GM12891 (cell line): ENCODE measurements at places on chromosomes 4 and X.

DNA sequence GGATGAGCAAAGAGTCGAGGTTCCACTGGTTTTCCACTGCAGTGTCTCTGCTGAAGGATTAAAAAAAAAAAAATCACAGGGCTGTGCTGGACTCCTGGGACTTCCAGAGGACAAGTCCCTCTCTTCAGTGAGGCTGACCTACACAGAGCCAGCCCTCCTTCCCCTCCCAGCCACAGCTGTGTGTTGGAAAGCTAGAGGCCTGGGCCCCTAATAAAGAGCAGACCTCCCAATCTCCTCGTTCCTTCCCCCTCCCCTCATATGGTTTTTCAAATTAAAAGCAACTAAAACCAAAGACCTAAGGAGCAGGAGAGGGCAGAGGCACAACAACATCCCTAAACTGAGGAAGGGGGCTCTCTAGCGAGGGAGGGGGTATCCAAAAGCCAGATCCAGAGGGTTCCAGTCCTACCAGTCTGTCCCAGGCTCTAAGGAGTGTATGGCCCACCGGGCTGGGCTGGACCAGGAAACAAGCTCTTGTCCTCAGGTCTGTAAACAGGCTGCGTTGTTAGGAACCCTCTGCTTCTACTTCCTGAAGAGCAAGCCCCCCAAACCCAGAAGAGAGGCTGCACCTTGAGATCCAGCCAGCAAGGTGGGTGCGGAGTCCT, 4.0 kb upstream of the PDGFRA start:
- no peak for DNase-seq

GRCh38 chrX:53160297-53160983, 64.6 kb downstream of the KDM5C start:
- no peak for DNase-seq

DNA sequence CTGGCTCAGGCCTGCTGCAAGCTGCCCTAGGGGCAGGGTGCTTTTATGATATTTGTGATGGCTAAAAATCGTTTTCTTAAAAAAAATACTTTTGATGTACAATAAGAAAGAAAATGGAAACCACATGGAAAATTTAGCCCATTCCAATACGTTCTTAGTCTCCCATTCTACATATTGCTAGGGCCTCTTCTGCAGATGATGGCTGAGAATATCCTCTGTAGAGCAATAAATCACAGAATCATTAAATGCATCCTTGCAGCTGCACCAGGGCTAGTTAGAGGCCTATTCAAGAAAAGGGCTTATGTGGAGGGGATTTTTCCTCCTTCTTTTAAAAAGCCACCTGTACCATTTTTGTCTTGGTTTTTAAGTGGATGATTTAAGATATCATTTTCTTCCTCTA, 97.6 kb upstream of the C1GALT1C1 start:
- DNase-seq: no peak

- DNase-seq: no peak
Observed at GRCh38 chr4:94506822-94507221, 55.1 kb downstream of the PDLIM5 start.

DNA sequence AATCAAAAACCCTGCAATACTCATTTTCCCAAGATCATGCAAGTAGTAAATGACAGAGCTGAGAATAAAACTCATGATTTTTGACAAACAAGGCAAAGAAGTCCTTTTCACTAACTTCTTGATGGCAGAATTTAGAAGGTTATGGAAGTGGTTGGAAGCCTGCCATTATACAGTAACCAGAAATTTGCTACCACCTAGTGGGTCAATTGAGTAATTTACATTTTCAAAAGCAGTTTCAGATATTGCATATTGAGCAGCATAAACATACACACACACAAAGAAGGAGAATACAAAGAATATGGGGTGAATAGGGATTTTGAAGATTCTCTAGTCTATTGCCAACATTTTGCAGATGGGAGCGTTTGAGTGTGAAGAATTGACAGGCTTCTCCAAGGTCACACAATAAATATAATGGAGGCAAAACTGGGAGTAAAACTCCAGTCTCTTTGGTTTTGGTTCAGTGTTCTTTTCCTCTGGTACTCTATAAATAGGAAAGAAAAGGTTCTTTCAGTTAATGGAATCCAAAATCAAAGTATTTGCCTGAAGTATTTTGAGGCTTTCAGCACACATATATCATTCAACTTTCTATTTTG, 70.2 kb downstream of the GC start:
- no peak for DNase-seq

DNA sequence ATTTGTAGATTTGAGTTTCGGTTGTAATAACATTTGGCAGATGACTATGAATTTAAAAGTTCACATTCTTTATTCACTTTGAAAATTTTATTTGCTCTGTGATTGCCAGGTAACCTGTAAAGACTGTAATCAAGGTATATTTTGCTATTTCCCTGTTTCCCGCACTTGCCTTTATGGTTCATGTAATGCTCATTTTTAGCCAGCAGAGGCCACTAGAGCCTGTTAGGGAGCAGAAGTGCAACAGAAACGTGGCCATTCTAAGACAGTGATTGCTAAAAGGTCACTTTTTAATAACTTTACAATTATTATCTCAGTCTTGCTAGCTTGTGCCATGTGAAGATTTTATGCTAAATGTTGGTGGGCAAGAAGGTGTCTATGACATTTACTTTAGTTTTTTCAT, 12.4 kb downstream of the YIPF6 start:
- peak; percentile 11 for DNase-seq

GRCh38 chrX:27964432-27964831, 16.8 kb downstream of the DCAF8L1 start:
- no peak for DNase-seq

- no peak for DNase-seq
Observed at GRCh38 chr4:91936311-91936710, 367.5 kb upstream of the GRID2 start.

DNA sequence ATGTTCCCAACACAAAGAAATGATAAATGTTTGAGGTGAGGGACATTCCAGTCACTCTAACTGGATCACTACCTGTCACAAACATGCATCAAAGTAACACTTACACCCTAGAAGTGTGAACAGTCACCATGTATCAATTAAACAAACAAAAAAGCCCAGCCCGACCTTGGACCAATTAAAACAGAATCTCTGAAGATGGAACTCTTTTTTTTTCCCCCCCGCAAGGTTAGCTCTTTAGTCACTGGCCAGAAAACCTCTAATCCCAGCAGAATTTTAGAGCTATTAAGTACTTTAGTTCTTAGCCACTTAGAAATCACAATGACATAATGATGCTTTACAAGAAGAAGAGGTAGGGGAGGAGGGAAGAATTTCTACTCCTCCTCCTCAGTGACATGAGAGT, 154.5 kb downstream of the PALLD start:
- DNase-seq: no peak

GRCh38 chr4:181475359-181475758, 767.8 kb upstream of the TENM3 start:
- no peak for DNase-seq

GRCh38 chrX:101619364-101619763, 1.6 kb upstream of the ARMCX6 start:
- DNase-seq: no peak

- no peak for DNase-seq
Observed at GRCh38 chr4:10296730-10297129, 160.5 kb downstream of the ZNF518B start.

- DNase-seq: no peak
Observed at GRCh38 chrX:106894978-106895452, 8.1 kb downstream of the RIPPLY1 start.

DNA sequence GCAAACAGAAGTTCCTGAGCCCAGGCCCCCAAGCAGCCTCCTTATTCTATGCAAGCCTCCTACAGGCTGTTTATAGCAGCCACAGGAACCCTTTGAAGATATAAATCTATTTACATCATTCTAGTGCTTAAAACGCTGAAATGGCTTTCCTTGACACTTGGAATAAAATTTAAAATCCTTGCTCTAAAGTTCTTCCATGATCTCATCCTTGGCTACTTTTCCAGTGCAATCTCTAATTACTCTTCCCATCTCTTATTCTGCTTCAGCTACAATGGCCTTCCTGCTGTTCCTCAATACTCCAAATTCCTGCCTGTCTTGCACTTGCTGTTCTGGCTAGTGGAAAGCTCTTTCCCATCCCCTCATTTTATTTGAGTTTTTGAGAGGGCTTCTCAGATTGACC, 634.2 kb upstream of the NR3C2 start:
- no peak for DNase-seq

DNA sequence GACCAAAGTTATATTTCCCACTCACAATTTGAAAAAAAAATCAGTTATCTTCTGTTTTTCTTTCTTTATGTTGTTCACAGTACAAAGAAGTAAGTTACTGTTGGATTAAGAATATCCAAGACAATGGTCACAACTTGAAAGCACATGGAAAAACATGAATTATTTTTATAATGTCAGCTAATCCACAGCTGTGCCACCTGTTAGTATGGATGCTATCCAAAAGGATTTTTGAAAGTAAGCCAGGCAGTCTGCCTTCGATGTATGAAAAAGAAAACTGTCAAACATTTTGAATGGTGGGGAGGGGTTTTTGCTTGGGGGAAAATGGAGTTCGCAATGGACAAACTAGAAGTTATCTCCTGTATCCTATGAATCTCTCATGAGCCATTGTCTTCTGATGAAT, 6.2 kb downstream of the GPM6A start:
- no peak for DNase-seq

DNA sequence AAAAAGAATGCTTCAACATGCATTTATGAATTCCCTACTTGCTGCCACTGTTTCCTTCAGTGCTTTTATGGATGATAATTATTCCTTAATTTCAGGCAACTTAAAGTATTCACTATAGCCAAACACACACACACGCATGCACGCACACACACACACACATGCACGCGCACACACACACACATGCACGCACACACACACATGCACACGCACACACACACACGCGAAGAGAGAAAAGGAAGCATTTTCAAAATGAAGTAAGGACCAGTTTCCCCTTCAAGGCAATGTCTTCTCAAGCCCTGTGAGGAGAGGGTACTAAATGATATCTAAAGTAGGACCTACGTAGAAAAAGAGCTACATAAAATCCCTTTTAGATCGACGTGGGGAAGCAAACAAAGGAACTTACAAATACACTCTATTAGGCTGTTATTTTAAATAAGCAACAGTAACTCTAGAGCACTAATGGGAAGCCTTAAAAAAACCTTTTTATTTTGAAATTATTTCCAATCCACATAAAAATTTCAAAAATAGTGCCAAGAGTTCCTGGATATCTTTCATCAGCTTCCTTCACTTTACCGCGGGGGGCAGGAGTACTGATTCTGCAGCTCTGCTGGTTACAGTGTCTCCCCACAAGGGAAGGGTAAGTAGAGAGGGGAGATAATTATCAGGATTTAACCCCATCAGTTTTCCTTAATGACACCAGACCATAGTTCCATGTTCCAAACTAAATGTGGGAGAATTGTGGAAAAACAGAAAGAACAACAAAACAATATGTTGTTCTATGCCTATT, 13.7 kb downstream of the IRF2 start:
- DNase-seq: no peak
